Sciatic nerve (tissue), 2 donors: ENCODE measurements at places on chromosomes 3 and 15. TPM values are rescaled to one million over a fixed set of nuclear protein-coding genes. Genes with fewer than 3 reads are reported as not detected.

- DNase-seq = no peak
Measured at GRCh38 chr15:47517737-47518136, 199.6 kb upstream of the SEMA6D start.

- no peak for DNase-seq
Measured at GRCh38 chr15:76038512-76038911, 21.3 kb upstream of the TMEM266 start.

DNA sequence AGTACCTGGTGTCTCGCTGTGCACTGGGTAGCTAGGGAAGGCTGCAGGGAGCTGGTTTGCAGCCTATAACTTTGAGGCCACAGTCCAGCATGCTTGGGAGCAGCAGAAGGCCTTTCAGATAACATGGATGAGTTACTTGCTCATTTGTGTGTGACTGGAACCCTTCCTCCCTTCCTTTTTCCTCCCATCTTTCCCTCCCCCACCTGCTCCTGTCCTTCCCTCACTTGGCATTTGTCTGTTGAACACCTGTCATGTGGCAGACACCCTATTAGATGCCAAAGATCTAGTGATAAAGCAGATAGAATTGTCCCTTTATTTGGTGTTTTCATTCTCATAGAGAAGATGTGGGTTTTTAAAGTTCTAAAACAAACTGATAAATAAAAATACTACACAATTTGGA lies 71.6 kb downstream of the LRTM1 start:
- no peak for DNase-seq

DNA sequence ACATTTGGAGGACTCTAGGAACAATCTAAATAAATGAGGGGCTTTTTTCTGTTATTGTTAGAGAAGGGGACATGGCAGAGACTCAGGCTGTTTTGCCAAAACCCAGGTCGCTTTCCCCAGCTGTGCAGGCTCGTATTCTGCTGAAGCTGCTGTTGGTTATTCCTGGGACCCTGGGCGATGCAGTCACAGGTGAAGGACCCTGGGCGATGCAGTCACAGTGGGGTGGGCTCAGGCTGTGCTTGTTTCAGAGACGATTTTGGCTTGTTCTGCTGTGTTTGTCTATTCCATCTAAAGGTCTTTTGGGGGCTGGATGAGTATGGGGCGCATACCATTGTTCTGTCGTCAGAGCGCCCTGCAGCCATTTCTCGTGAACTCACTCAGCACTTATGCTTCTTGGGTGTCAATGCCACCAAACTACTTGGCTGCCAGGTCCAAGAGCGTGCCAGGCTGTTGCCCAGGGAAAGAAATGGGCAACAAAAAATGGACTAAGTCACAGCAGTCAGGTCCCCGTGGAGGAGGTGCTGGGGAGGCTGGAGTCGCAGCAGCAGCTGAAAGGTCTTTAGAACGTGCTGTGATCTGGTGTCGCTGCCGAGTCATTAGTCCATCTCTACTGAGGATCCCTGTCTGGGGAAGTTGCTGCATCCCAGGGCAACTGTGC lies 151.4 kb downstream of the CHDH start:
- DNase-seq = no peak

The EXD1 gene
- total RNA-seq = not detected
